ENCODE measurements at places on chromosomes 12 and 14.

DNA sequence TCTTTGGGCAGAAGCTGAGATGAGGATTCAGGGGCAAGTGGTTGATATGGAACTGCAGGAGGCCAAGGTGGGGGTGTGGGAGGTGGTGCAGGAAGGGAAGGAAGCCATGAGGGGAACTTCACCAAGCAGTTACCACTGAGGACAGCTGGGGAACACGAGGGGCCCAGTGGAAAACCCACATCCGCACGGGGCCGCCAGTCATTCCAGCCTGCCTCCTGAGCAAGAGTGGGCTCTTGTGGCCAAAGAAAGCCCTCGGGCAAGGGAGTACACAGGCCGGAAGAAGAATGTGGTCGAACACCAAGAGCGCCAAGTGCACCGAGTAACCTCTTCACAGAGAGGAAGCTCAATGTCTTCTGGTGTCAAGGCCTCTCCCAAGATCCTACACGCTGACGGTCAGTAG, 252.2 kb upstream of the FOXN3 start:
- no peak for DNase-seq

- DNase-seq, result no peak
Observed at GRCh38 chr14:68865542-68865941, 72.7 kb upstream of the ZFP36L1 start.

DNA sequence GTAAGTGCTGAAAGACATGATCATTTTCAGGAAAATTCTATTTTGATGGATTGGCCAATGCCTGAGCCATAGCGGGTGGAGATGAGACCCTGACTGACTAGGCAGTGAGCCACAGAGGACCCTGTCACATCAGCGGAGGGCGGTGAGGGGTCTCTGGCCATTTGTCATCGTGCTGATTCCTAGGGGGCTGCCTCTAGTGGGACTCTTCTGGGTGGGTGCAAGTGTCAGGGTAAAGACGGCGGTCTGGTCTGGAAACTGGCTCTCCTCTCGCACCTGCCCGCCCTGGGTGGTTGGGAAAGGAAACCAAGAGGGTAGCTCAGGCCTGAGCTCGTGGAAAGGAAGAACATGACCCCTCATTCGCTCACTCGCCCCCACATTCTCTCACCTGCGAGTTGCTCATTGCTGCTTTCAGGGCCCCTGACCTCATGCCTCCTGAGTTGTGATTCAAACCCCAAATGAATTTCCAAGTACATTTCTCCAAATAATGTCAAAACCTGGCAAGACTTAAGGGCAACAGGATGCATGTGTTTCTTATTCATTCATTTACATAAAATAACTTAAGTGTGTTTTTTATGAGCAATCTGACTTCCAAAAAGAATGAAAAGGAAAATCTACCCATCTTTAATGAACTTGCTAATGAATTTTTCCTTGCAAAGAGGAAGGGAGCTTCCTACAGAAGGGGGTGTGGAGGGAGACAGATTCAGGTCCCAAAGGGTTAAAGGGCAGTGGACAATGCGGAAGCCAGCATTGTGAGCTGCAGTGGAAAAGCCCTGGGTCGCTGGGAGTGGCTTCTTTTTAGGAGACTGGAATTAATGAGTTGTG, 12.8 kb downstream of the MEG3 start:
- no peak for DNase-seq

- DNase-seq, result no peak
Observed at GRCh38 chr12:56280849-56281248, 14.1 kb downstream of the COQ10A start.

DNA sequence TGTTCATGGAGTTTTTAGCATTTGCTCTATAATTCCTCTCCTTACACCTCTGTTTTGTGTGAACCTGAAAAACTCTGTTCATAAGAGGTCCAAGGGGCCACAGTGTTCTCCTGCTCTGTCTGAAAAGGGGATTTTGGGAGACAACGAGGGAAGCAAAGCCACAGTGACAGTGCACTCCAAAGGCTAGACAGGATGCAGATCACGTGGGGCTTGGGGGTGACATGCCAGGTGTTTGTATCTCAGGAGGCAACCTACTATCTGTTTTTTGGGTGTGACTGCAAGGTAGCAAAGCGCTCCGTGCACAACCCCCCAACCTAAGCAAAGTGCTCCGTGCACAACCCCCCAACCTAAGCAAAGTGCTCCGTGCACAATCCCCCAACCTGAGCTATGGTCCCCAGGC, 5.1 kb upstream of the CHD4 start:
- no peak for DNase-seq

DNA sequence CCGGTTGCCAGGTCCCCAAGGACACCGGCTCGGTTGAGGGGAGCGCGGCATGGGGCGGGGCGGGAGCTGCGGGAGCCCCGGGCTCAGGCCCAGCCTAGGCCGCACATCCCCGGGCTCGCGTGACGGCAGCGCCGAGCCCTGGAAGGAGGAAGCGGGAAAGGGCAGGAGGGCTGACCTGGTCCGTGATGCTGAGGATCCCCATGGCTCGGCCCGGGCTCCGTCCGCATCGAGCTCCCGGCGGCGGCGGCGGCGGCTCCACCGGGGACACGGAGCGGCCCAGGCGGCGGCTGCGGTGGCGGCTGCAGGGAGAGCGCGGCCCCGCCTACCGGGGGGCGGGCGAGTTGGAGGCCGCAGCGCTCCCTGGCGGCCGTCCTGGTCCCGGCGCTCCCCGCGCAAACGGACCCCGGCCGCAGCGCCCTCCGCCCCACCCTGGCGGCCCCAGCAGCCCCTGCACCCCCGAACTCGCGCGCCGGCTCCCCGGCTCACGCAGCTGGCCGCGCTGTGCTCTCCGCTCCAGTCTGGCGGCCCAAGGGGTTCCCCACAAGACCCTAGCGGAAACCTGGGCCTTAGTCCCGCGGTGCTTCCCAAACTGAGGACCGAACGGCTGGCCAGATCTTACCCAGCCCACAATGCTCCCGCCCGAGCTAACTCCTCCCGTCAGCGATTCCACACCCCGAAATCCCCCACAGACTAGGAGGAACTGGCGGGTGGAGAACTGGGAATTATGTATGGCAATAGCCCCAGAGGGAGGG, at the start of gene ANKRD52:
ANKRD52 (minus strand) TSS at position 317 of the 752 bp plus-strand sequence; CDS start at position 202, 115 bp downstream.
- DNase-seq, result peak; percentile 42

- no peak for DNase-seq
Observed at GRCh38 chr12:126891789-126892188, 1375.2 kb upstream of the TMEM132C start.

DNA sequence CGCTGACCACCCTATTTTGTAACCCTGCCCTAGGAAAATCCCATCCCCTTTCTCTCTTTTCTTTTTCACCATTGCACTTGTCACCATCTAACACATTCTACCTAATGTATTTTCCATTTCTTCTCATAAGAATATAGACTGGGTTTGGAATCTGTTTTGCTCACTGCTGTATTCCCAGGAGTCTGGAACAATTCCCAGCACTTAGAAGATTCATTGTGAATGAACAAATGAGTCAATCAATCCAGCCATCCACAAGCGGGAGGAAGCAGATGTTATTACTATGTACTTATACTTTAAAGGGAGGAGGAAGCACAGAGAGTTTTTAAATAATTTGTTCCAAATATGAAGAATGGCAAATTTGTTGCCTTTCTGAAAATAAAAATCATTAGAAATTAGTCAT, 142.1 kb downstream of the KIF21A start:
- no peak for DNase-seq

DNA sequence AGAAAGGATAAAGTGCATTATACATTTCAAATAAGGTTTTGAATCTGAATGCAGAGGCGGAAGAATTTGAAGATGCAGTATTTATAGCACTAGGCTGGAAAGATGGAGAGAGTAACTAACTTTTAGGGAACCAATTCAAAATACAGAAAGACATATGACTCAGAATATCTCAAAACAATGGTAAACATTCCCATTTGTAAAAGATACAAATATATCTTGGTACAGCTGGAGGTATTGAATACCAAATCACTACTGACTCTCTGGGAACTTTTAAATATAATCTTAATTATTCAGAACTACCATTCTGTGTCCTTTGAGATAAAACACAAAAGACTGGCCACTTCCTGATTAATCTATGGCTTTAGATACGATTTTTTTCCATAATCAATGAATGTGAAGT, 5.1 kb downstream of the CD69 start:
- DNase-seq, result no peak

DNA sequence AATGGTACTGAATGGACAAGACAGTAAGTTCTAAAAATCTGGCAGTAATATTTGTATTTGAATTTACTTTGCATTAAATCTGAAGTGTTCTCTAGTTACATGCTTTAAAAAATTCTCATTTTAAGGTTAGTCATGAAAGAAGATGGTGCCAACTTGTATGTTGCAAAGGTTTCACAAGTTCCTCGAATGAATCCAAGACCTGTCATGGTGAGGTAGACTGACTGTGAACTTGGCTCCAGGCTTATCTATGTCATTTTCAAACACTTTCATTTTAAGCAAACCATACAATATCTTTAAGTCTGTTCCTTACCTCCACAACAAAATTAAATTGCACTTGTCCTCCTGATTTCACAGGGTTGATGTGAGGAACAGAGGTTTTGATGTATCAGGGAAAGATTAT, 23.4 kb downstream of the CLEC2D start:
- DNase-seq, result no peak

DNA sequence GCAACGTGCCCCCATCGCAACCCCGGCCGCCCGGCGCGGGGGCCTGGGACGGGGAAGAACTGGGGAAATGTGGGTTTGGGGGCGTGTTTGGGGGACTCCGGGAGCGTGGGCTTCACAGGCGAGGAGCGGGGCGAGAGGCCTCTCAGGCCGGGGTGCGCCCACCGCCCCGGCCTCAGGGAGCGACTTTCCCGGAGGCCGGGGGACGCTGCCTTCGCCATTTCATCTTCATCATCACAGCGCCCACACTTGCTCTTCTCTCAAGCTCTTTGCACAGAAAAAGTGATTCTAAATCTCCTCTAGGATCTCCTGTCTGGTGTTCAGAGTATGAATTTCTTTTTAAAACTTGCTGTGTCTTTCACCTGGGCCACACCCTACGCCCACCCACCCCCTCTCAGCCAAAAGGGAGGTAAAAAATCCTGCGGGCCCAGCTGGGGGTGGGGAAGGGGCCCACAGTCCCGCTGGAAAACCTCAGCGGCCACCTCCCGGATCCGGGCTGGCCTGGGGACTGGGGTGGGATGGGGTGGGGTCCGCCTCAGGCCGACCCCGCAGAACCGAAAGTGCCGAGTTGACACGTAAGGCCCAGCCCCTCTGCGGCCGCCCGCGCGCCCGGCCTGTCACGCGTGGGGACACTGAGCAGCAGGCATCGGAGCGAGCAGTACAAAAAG, 7.4 kb downstream of the CDKN1B start:
- no peak for DNase-seq

- DNase-seq, result no peak
Observed at GRCh38 chr12:55850893-55851292, 8.2 kb upstream of the MMP19 start.

DNA sequence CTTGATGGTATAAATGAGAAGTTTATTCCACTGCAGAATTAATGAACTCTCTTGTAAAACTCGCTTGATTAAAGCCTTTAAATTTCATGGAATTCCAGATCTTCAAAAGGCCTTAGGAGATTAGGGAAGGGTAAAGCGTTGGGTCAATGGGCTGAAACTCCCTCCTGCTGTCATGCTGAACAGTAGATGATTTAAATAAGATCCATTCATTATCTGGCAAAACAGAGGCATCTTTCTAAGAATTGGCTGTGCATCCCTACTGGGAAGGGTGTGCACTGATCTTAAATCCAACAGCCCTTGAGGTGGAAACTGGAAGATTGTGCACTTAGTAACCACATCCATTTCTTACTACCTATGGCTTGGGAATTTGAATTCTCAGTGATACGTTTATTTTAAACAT, 56.0 kb downstream of the PLCZ1 start:
- DNase-seq, result no peak

DNA sequence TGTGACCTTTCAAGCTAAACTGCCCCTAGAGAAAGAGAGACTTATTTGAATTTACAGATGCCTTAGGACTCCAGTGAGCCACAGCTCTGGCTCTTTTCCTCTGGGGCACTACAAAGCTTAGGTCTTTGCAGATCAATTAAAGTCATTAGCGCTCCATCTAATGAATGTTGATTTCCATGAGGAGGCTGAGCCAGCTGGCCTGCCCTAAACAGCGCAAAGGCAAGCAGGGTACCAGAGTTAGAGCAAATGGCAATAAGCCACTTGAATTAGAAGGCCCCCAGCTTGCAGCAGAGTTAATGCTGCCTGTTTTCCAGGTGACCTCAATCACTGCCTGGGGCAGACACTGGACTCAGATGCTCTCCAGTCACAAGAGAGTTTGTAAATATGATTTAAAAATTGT, 695.3 kb downstream of the DIO2 start:
- no peak for DNase-seq

DNA sequence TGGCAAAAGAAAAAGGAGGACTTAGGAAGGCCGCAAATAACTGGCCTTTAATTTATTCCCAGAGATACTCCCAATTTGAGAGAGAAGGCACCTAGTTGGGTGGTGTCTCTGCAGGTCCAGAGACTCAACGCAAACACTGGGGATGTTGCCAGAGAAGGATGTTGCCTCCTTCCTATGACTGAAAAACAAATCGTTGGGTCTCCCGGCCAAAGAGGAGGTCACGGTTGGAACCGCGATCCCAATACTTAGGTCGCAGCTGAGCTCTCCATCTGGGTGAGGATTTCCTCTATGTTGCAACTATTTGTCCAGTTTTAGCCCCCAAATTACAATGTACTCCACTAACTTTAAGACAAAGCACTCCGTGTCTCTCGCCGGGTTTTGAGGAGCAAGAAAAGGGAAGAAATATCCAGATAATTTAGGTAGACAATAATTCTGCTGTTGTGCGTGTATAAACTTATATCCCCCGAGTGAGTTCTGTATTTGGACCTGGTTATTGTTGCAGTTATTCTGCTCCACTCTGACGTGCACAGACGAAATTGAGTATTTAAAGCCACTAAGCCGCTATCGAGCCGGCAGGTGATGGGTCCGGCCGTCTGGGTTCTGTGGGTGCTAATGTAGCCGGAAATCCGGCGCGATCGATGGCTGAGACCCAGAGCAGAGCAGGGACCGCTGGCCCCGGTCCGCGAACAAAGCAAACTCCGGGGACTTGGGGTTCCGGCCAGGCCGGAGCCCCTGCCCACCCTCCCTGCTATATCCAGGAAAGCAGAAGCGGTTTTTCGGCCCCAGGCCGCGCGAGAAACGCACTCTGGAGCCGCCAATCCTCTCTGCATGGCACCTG, 5.7 kb downstream of the HOXC12 start:
- no peak for DNase-seq

DNA sequence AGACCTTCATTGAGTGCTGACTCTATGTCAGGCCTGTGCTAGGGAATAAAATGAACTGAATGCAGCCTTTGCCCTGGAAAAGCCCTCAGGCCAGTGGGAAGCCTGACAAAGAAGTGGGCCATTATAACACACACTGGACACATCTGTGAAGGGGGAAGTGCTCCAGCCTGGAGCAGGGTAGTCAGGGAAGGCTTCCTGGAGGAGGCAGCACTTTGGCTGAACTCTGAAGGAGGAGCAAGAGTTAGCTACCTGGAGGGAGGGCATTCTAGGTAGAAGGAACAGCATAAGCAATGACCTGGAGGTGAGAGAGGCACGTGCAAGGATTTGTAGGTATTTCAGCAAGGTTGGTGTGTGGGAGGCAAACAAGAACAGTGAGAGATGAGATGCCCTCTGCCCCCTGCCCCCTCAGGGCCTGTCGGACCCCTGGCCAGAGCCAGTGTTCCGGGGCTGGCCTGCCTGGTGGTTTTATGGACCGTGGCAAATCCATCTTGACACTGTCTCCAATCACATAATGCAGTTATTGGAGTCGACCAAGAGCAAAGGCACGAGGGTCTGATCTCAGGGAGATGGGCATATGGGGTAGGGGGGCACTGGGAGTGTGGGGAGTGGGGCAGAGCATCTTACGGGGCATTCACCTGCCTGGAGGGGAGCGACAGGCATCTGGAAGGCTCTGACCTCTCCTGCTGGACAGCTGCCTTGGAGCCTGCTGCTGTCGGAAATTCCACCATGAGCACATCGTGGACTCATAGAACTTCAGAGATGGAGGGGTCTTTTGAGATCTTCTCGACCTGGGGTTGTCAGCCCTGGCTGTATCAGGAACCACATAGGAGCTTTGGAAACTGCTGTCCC, 2.7 kb upstream of the FAM222A start:
- no peak for DNase-seq

All from NCI-H1092 (cell line).